ENCODE measurements at places on chromosomes 11 and 22.

GRCh38 chr22:43272301-43272700, 70.9 kb downstream of the SCUBE1 start:
- no peak for DNase-seq

- no peak for DNase-seq
Observed at GRCh38 chr11:44263738-44264437, 46.1 kb downstream of the ALX4 start.

DNA sequence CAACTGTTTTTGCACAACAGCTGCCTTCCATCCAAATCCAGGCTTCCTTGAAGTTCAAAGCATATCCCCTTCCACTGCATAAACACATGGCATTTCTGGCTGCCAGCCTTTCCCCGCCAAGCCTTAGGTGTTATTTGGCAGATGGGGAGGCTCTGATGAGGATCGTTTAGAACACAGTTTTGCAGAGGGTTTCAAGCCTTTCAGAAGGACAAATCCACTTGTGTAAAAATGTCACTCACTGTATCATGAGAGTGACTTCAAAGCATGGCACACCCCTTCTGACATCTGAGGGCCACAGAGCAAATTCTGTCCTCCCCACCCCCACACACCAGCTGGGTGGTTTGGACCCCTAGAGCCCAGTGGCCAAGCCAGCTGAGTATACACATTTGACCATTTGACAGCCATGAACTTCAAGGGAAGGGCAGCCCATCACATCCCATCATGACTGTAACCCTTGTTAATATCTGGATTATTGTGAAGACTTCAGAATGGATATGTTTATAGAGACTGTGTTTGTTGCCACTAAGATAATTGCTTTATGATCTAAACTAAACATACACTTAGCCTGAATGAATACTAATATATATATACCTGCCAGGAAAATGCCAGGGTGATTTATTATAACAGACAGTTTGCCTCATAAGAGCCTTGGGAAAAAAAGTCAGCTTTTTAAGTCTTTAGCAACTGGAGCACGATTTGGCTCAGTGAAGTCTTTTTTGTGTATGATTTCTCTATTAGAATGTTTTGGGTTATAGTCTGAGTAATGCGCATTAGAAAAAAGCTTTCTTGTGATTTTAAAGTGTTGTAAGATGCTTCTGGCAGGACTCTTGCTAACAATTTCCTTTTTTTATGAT, 31.9 kb downstream of the FBLN1 start:
- no peak for DNase-seq

DNA sequence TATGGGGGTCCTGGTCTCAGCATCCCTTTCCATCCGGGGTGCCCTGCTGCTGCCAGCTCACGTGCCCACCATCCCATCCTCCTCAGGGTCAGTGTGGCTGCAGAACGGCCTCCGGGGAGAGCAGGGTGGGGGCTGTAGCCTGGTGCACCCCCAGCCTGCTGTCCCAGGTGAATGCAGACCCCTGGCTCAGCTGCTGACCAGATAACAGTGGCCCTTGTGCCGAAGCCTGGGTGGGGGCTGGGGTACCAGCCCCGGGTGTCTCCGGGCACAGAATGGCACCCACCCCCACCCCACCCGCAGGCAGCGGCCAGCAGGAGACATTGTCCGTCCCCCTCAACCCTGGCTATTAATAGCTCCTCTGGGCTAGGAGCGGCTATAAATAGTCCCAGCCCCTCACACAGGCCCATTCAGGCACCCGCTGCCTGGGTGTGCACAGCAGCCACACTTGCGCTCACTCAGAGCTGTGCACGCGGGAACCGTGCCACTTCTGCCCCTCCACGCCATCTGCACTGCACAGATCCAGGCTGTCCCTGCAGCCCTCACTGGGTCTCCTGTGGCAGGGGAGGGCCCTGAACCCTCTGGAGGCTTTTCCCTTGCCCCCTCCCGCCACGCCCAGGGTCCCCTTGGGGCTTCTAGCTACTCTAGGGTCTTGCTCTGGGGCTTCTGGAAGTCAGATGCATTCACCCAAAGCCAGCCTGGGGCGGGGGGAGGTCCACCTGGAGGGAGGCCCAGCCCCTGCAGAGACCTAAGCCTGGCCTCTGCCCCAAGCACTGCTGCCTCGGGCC, 18.7 kb downstream of the CRELD2 start:
- peak; percentile 90 for DNase-seq

DNA sequence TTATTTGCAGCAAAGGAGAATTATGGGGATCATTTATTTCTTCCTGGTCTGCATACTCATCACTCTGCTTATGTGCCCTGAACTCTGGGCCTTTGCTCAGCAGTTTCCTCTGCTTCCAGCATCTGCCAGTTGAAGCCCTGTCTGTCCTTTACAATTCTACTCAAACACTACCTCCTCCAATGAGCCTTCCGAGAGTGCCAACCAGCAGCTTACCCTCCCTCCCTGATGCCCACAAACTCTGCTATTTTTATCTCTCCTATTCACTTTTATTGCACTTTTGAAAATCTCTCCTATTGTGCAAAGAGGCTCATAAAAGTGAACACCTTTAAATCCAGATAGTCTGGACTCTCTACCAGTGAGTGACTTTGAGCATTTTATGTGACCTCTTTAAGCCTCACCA, 3.6 kb upstream of the ME3 start:
- DNase-seq = no peak

- no peak for DNase-seq
Observed at GRCh38 chr11:132131961-132132360, 761.5 kb downstream of the NTM start.

All from pons (tissue), 1 donor.